BJ (cell line): ENCODE measurements at places on chromosomes 7 and 10.

DNA sequence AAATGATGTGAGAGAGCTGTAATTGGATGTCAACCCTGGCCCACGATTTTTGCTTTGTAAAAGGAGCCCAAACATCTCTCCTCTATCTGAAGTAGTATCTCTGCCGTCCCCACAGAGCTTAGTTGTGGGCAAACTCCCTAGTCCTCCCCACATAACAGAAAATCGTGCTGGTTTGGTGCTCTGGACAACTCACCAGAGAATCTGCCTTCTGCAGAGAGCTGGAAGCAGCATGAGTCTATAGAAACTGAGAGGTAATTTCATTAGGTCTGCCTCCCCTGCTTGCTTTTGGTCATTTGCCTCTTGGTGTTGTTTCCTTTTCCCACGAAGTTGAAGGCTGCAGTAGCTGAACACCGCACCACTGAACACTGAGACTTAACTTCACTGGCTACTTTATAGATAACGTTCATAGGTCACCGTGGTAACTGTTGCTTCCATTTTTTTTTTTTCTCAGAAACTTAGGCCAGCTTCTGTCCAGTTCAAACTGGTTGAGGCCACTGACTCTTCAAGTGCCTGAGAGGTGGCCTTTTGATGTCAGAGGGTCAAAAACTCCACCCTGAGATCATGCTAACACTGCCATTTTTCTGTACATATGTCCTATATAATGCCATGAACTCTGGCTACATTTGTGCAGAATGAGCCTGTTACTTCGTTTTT, 3.3 kb upstream of the CDCA7L start:
- DNase-seq, result no peak

DNA sequence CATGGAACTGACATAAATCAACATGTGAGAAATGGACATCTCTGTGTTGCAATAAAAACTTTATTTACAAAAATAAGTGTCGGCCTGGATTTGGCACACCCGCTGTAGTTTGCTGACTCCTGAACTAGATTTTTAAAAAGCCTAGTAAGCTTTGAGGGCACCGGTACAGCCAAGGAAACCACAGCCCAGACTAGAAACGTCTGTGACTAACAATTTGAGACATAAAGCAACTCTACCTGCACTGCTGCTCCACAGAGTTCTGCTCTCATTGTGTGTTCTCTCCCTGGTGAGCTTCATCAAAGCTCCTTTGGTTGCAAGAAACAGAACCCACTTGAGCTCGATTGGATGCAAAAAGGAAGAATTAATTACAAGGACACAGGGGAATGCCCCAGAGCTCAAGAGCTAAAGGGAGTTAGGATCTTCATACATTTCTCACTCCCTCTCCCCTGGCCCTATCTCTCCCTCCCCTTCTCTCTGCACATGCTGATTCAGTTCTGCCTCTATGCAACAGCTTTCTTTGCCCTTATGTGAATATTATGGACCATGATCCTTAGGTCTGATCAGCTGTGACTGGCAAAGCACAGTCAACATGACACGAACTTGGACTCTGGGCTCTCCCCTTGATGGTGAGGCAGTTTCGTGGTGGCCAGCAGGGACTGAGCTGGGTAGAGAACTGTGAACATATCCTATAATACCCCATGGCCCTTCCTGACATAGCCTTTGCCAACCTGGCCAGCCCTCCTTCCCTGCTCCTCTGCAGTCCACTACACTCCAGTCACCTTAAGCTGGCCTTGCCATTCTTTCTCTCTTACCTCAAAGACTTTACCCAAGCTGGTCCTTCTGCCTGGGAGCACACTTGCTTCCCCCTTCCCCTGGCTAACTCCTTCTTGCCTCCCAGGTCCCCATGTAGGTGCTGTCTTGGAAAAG, 77.5 kb upstream of the YAE1 start:
- DNase-seq, result no peak

DNA sequence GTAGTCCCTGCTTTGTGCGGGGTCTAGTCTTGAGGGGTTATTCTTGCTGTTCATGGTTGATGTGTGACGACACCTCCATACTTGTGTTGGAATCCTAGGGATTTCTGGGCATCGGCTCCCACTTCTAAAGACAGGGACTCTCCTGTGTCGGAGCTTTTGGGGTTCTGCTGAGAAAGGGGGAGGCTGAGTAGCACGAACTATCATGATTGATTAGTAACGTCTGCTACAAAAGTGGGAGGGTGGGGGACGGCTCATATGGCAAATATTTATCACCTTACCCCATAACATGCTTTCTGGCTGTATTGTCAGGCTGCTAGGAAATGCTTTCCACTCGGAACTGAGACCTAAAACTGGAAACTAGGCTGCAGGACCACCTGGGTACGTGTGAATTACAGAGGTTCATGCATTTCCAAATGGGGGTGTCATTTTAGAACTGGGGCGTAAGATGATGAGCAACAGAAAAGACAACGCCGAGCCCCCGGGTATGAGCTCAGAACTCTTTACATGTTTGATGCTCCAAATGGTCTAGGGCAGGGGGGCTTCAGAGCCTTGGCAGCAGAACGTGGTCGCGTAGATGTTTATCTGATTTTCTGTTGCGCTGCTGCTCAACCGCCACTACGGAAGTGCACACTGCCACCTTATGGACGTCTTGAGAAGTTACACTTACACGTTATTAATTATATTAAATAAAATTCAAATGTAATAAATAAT, 15.1 kb upstream of the NME8 start:
- DNase-seq, result no peak

GRCh38 chr10:28137907-28138880, 139.3 kb upstream of the ODAD2 start:
- peak; percentile 97 for DNase-seq

DNA sequence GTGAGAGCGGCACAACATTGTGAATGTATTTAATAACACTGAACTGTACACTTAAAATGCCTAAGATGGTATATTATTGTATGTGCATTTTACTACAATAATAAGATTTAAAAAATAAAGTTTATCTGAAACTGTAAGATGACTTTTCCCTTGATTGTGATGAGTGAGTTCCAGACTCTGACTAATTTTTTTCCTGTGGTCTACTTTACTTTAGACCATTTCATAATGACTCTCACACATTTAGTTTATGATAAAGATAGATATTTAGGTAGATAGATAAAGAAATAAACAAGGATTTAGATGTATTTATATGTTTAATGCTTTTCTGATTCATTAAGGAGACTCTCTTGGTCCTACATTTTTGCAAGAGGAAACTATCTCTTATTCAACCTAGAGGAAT, 835.9 kb upstream of the SORCS1 start:
- no peak for DNase-seq
